NB4 (cell line): ENCODE measurements at places on chromosomes 11 and 22.

DNA sequence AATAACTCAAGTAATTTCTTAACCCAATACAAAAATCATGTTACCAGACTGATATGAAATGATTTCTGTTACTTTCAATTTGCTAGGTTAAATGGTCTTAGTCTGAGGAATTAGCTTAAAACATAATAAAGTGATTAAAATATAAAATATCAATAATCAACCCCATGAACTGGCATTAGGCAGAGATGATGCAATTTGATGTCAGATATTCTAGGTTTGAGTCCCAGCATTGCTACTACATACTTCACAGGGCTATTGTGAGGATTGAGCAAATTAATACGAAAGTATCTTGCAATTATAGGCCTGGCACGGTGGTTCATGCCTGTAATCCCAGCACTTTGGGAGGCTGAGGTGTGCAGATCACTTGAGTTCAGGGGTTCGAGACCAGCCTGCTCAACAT is 66.5 kb downstream of the PICALM start:
- DNase-seq, result no peak

DNA sequence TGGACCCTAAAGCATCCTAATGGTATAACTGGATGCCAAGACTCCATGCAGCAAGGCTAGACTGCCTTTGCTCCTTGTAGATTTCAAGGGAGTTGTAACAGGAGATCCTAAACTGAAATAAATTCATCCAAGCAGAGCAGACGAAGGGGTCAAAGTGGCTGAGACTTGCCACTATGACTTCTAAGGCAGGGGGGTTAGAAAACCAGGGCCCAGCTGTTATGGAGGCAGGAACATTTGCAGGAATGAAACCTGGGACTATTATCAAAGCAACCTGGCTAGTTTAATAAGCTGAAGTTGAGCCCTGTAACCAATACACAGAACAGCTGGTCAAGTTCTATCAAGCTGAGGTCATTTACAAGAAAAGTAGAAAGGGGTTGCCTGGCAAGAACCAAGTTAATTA is 122.2 kb upstream of the TRPC6 start:
- no peak for DNase-seq

DNA sequence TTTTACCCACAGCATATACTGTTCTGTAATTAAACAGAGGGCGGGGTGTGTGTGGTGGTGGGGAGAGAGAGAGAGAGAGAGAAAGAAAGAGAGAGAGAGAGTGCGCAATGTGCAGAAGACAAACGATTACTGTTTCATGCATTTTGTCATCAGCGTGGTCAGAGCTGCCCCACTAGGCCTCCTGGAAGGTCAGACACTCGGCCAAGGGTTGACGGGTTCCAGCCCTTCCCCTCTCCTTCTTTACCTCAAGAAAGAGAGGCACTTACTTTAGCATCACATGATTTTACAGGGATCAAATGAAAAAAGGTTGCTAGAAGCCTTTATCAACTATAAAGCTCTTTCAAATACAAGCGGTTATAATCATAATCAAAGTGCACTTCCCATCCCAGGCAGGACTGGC is 269.2 kb upstream of the SORL1-AS1 start:
- DNase-seq, result no peak

DNA sequence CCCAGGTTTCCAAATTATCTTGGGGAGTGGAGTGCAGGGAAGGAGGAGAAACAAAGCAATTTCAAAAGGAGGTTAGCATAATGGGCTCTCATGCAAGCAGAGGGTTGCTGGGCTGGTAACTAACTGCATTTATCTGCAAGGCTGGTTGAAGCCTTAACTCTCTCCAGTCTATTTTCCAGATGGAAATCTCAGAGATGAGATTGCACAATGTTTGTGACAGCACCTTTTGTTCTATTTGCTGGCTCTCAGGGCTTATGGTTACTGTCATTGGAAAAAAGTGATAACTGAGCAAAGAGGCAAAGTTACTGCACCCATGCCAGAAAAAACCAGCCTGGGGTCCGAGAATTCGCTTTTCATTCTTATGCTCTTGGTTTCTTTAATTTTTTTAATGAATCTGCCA is 33.2 kb downstream of the ABCC8 start:
- DNase-seq, result no peak

GRCh38 chr11:20617346-20618005 is 18.1 kb downstream of the SLC6A5 start:
- DNase-seq, result no peak
